ENCODE measurements at places on chromosomes 1 and 21.

GRCh38 chr1:85278853-85279314, 2.5 kb upstream of the BCL10 start:
- DNase-seq = peak; percentile 82

- DNase-seq = no peak
Observed at GRCh38 chr1:196933531-196934189, 9.9 kb upstream of the CFHR2 start.

DNA sequence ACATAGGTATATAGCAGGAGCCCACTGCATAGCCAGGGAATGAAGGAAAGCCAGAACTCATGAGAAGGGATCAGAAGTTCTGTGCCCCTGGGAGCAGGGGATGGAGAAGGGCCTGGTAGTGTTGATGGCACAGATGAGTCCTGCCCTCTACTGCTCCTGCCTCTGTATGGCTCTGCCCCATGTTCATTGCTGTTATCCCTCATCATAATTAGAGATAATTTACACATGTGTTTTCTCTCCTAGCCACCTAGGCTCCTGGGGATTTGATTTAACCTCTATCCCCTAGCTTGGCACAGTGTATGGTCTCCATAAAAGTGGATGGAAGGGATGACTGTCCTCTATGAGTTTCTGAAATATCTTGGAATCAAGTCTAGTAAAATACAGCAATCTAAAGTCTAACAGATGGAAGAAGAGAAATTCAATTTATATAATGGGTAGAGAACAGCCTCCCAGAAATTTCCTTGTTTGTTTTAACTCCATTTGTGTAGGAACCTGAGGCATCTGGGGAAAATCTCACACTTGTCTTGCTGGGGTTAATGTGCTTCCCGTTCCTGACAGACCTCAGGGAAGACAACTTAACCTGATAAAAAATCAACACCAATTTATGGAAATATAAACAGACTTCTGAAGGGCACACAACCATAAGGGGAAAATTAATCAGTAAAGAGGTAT, 393.8 kb downstream of the HHAT start:
- no peak for DNase-seq

GRCh38 chr1:33257207-33257771, 997 bp downstream of the ZNF362 start:
- DNase-seq = peak; percentile 36

DNA sequence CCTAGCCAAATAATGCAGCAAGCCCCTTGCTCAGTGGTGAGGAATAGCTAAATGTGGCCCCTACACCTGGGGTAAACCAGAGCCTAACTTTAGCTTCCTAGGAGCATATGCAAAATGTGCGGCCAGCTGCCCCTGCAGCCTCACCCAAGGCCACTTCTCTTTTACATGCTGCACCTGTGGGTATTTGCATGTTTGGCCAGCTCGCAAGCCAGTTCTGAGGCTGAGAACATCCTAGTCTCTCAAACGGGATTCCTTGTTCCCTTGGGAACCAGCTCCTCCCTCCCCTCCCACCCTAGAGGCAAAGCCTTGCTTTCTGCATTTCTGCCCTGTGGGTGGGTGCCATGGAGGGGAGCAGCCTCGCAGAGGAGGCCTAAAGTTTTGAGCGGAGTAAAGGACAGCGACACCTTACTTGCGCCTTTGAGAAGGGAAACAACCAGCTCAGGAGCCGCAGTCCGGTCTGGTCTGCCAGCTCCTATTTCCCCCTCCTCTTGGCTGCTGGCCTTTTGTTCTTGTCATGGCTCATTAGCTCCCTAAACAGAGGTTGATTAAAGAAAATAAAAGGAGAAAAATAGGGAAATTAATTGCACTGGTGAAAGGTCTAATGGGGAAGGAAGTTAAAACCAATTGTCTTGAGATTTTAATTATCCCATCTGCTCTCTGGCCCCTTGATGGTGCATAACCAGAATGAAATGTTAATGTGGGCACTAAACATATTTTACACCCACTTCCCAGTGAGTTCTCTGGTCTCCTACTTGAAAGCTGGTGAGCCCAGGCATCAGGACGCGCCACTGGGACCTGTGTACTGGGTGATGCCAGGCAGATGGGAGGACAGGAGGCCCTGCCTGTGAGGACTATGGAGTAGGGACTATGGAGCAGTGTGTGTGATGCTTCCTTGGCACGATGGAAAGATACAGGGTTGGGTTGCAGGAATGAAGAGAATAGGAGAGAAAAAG, 68.7 kb downstream of the TEX35 start:
- no peak for DNase-seq

- DNase-seq = no peak
Observed at GRCh38 chr1:55304229-55304740, 89.1 kb upstream of the USP24 start.

- no peak for DNase-seq
Observed at GRCh38 chr21:42465008-42465802, 30.8 kb downstream of the RSPH1 start.

GRCh38 chr21:46124926-46125845, 27.3 kb downstream of the COL6A2 start:
- DNase-seq = no peak

- peak; percentile 68 for DNase-seq
Observed at GRCh38 chr1:108686614-108687313, 5.3 kb upstream of the PRPF38B start.

DNA sequence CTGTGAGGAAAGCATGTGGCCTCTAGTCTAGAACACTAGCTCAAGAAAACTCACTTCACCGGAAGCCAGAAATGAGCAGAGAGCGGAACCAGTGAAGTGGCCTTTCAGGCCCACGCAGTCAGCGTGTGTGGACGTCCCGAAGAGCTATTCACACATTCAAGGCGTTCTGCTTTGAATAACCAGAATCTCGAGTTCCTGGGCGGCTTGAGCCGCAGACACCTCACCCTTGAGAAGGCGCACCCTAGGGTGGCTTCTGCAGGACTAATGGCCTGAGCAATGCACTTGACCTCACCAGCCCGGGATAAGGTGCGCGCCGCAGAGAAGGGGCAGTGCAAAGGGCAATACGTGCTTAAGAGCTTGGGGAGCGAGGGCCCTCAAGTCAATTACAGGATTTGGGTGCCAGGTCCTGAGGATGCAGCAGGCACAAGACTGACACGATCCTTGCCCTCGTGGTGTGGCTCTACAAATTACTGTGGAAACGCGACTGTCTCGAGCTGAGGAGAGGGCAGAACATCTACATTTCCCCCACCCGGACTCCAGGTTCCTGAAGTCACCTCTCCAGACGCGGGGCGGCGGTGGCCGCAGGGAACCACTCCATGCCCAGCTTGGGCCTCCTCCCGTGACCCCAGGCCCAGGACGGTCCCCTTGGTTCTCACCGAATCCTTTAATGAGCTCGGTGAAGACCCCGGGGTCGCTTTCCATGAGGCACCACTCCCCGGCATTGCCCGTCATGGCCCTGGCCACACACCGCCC, 455 bp downstream of the UCHL5 start:
- DNase-seq = peak; percentile 5

DNA sequence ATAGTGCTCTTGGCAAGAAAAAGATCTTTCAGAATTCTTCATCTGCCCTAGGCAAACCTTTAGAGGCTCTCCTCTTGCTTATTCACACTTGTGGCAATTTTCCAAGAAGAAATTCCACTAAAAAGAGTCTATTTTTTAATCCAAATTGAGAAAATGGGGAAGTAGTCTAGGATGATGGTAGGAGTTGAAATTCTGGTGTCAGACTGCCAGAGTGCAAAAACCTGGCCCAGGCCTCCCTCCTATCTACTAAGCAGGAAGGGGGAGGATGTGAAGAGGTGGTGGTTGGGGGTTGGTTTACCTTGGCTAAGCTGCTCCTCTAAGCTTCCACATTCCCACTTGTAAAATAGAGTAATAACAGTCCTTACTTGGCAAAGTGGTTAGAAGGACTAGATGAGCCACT, 120.6 kb upstream of the KCNJ15 start:
- DNase-seq = no peak

DNA sequence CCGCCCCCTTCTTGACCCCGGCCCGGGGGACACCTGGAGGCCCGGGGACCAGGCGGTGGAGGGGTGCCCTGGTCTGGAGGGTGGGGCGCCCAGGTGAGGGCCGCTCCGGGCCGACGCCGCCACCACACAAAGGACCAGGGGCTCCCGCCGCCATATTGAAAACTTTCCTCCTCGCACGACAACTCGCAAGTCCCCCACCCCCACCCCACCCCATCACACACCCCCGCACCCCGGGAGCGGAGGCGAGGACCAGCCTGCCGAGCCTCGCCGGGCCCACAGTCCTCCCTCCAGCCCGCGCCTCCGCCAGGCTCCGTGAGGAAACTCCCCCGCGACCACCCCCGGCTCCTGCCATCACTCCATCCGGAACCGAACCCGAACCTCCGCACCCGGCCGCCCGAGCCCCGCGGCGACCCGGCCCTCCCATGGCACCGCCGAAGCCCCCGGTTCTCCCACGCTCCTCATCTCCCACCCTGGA, 733 bp downstream of the KDM5B start:
- DNase-seq = peak; percentile 79

DNA sequence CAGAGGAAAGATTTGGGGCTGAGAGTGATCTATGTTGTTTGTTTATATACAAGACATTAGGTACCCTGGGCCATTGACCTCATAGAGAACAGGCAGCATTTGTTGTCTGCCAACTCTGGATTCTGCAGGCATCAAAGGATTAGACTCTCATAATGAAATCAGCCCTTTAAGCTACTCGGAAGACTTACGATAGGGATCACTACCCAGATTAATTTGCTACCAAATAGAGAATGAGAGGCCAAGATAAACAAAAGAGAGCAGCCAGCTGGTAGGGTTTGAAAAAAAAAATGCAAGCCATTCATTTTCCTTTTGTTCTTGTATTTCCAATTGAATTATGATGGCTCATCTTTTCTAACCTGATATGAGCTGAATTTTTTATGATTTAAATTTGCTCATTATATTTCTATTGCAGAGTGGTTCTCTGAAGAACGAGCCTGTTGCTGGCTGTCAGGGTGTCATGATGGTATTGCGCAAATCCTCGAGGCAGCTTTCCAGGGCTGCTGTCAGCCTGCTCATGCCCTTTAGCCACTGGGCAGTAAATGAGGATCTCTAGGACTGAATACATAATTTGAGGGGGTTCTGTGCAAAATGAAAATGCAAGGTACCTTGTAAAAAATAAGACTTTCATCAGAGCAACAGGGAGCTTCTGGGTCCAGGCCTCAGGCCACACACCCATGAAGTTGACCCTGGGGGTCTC, 116.4 kb upstream of the KCNJ15 start:
- DNase-seq = peak; percentile 19

Data from AG08396 (cell line).